NCI-H460 (cell line): ENCODE measurements at places on chromosomes 12 and 14.

GRCh38 chr12:47800582-47800981 lies 19.1 kb downstream of the HDAC7 start:
- DNase-seq = no peak

DNA sequence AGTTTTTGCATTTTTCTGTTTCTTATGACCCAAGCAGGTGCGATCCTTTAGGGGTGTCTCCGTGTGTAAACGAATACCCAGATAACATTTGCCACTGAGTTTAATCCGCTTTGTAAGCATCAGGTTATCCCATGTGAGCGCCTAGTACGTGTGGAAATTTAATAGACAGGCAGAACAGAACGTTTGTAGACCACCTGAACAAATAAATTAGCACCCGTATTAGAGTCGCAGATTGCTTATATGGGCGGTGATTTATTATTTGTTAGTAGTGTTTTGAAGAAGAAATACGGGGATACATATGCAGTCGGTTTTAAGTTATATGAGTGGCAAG lies 325 bp downstream of the C12orf60 start:
- no peak for DNase-seq

GRCh38 chr14:68386950-68387779 lies 405.7 kb downstream of the ZFP36L1 start:
- DNase-seq = no peak

DNA sequence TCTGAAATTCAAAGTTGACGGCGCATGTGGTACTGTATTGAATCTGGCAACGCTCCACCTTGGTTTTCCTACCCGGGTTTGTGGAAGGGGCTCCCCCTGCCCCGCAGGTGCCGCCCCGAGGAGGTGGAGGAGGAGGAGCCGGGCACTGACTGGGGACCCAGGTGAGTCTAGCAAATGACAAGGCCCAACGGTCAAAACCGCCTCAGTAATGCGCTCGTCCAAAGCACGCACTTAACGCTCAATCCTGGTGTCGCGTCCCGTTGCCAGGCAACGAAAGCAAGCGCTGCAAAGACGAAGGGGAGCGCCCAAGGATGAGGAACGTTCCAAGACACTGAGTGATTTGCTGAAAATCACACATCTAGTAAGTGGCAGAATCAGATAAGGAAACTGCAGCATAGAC lies 24.0 kb upstream of the CLEC4E start:
- no peak for DNase-seq

DNA sequence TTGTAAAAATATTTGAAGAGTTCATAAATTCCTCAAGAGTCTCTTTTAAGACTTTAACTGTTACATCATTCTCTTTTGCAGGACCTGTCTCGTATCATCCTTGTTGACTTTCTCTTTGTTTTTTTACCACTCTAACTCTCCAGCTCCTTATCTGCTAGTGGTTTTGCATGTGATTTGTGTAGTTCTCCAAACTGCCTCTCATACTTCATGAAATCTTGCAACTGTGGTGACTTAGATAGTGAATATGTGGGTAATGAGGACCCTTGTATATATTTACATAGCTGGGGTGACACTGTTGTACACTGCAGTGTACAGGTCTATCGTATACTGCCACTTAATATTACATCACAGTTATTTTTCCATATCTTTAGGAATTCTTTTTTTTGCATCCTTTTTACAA lies 40.2 kb upstream of the EMP1 start:
- no peak for DNase-seq
